ENCODE measurements at places on chromosomes 6 and 20.

DNA sequence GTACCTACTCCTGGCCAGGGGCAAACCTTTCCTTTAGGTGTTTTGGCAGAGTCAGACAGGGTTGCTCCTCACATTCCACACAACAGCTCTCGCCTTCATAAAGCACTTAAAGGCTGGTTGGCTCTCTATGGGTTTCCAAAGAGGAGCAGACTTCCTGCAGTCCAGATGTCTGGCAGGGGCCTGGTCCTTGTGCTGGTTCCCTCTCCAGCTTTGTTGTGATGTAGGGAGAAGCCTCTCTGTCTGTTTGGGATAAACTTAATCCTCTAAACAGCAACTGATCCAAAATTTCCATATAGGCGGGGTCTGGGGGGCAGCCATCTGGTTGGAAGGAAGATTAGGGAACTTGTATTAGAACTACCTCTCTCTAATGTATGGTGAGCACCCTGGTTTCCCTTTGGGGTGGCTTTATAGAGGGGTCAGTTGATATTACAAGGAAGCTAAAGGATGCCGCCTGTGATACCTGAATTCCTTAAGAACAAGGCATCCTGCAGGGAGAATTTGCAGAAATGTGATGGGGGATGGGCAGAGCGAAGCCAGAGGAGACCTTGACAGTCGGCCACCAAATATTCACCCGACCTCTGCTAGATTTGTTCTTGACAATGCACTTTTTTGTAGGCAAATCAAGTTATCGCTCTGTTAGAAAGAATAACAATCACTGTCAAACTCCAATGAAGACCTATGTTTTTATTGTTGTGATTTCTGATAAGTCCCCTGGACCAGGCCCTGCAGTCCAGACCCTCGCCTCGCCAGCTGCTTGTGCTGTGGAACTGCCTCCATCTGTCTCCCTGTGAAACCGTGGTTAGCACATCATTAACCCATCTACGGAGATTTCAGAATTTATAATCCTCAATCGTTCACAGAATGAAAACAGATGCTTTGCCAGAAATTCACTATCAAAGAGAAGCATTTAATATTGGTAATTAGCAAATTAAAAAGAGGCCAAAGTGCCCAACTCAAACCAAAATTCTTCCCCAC lies 94.0 kb upstream of the RALGAPA2 start:
- no peak for DNase-seq
- no peak overlapping the region for H3K4me3 ChIP-seq
- H3K4me1 ChIP-seq: no peaks in the 10 kb centered on the region
- no peak overlapping the region for H3K27ac ChIP-seq

- H3K27me3 ChIP-seq: peaks cover 12% of the 10 kb centered on the region
- no peak overlapping the region for H3K27ac ChIP-seq
- H3K36me3 ChIP-seq: no peaks in the 10 kb centered on the region
- no peak overlapping the region for H3K4me3 ChIP-seq
- DNase-seq: peak; percentile 38
These were observed 193.5 kb downstream of the UNC5CL start for GRCh38 chr6:40845553-40845952.

- no peak for DNase-seq
- H3K36me3 ChIP-seq: no peaks in the 10 kb centered on the region
- H3K4me3 ChIP-seq: no peak overlapping the region
- no peaks in the 10 kb centered on the region for H3K27me3 ChIP-seq
- H3K27ac ChIP-seq: no peak overlapping the region
- peaks cover 43% of the 10 kb centered on the region for H3K4me1 ChIP-seq
These were observed 19.6 kb downstream of the HLA-A start for GRCh38 chr6:29961966-29962365.

GRCh38 chr20:53021934-53022333 lies 49.8 kb downstream of the TSHZ2 start:
- peaks cover 21% of the 10 kb centered on the region for H3K36me3 ChIP-seq
- H3K27ac ChIP-seq: peak overlapping the region; percentile 92
- H3K27me3 ChIP-seq: peaks cover under 1% of the 10 kb centered on the region

- H3K27me3 ChIP-seq: no peaks in the 10 kb centered on the region
- no peak overlapping the region for H3K4me3 ChIP-seq
- H3K36me3 ChIP-seq: peaks cover 13% of the 10 kb centered on the region
- H3K27ac ChIP-seq: no peak overlapping the region
- peak; percentile 45 for DNase-seq
- H3K4me1 ChIP-seq: peaks cover 14% of the 10 kb centered on the region
These were observed 69.6 kb downstream of the SSR1 start for GRCh38 chr6:7243179-7243981.

DNA sequence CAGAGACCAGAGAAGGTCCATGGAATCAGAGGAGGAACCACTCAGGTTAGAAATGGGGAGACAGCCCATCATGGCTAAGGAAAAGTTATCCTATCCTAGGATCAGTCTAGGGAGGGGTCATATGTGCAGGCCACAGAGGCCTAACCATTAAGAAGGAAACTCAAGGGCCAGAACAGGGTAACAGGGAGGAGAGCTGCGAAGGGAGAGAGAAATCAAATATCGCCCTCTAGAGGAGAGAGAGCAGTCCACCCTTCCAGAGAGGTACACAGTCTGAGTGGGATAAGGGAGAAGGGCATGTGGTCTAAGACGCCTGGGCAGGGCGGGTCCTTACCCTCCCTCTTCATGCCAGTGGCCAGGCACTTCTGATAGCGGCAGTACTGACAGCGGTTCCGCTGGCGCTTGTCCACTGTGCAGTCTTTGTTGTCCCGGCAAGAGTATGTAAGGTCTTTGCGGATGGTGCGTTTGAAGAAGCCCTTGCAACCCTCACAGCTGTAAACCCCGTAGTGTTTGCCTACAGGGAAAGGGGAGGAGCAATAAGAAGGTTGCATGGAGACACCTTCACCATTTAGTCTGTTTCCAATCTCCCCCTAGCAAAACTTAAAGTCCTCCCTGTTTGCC lies 2.9 kb downstream of the RXRB start:
- peak; percentile 43 for DNase-seq
- peaks cover 40% of the 10 kb centered on the region for H3K36me3 ChIP-seq
- H3K4me1 ChIP-seq: peaks cover 49% of the 10 kb centered on the region
- peaks cover 2% of the 10 kb centered on the region for H3K27me3 ChIP-seq
- H3K4me3 ChIP-seq: no peak overlapping the region

GRCh38 chr6:96997788-96998187 lies 73.3 kb downstream of the KLHL32 start:
- no peak overlapping the region for H3K4me3 ChIP-seq
- H3K36me3 ChIP-seq: no peaks in the 10 kb centered on the region
- no peak for DNase-seq
- no peaks in the 10 kb centered on the region for H3K27me3 ChIP-seq
- no peaks in the 10 kb centered on the region for H3K4me1 ChIP-seq

- no peak for DNase-seq
- H3K27ac ChIP-seq: no peak overlapping the region
- peaks cover 72% of the 10 kb centered on the region for H3K36me3 ChIP-seq
- no peaks in the 10 kb centered on the region for H3K27me3 ChIP-seq
These were observed 71.0 kb upstream of the MRAP2 start for GRCh38 chr6:83962582-83962981.

GRCh38 chr6:10411131-10411970 lies 3.5 kb downstream of the TFAP2A start:
- DNase-seq: no peak
- peaks cover 24% of the 10 kb centered on the region for H3K36me3 ChIP-seq
- peak overlapping the region; percentile 52 for H3K27ac ChIP-seq
- H3K4me1 ChIP-seq: peaks cover 32% of the 10 kb centered on the region
- H3K27me3 ChIP-seq: peaks cover 75% of the 10 kb centered on the region

DNA sequence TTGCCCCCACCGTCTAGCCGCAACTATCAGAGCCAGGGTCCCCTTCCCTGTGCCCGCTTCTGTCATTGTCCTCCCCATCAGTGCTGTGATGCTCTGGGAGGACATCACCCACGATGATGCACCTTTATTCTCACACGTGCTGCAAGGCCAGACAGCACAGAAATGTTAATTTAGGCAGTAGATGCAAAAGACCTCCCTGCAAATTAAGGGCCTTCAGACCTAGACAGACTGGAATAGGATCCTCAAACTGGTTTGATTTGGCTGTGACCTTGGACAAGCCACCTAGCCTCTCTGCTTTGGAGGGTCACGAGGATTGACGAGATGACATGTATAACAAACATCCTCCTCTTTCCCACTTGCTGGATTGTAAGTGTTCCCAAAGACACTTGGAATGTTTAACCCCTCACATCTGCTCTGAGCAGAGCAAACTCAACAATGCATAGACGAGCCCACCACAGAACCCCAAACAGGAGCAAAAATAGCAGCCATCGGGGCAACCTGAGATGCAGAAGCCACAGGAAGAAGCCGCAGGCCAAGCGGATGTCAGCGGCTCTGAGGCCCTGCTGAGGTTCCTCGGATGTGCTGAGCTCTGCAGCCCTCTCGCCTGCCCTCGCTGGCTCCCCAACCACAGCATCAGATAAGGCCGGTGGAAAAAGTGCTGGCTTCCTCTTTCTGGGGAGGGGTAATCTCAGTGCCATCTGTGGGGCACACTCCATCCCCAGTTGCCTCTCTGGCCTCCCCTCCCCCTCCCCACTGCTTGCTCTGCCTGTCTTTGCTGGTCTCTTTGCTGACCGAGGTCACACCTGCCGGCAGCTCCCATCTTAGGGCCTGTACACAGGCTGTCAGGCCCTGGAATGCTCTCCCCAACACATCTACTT lies 35.3 kb downstream of the TOX2 start:
- H3K4me3 ChIP-seq: peak overlapping the region; percentile 11
- no peaks in the 10 kb centered on the region for H3K36me3 ChIP-seq
- DNase-seq: peak; percentile 88
- peaks cover 31% of the 10 kb centered on the region for H3K27me3 ChIP-seq

GRCh38 chr6:151067684-151068596 lies 171.8 kb upstream of the AKAP12 start:
- H3K4me1 ChIP-seq: no peaks in the 10 kb centered on the region
- no peak overlapping the region for H3K4me3 ChIP-seq
- DNase-seq: no peak
- peaks cover 46% of the 10 kb centered on the region for H3K36me3 ChIP-seq
- no peak overlapping the region for H3K27ac ChIP-seq

GRCh38 chr6:74658391-74658790 lies 547.5 kb downstream of the COL12A1 start:
- H3K36me3 ChIP-seq: no peaks in the 10 kb centered on the region
- H3K4me1 ChIP-seq: no peaks in the 10 kb centered on the region
- H3K4me3 ChIP-seq: no peak overlapping the region
- no peak overlapping the region for H3K27ac ChIP-seq

DNA sequence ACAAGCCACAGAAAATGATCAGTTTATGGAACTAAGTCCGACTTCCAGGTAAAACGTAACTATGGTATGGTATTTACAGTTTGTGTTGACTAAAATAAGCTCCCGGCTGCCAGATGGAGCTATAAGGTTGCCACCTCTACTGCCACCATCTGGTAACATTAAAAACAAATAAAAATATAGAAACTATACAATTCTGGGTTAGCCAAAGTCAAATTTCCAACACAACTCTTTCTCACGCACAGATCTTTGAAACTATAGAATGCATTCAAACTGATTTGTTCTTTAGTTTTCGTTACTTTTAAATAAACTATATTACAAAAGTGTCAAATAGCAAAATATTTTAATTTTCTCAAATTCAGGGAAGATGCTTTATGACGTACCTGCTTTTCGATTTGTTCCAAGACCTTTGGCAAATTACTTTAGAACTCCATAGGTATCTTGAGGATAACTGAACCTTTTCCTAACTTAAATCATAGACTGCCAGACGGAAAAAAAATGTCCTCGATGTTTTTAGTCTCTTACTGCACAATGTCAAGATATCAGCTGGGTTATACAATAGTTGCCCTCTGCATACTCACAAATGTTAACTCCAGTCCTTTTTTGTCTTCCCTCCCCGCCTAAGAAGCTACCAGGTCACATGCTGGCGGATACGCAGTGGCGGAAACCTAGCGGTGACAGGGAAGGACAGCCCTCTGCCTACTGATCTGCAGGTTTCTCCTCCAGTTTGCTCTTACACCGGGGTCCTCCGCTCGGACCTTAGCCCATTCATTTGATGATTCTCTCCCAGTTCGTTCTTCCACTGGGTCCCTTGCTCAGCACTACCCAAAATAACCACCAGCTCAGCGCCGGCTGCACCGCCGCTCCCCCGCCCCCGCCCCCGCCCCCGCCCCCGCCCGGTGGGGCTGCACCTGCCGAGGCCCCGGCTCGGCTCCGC lies 888 bp downstream of the SLC17A5 start:
- DNase-seq: peak; percentile 81
- H3K4me1 ChIP-seq: peaks cover 23% of the 10 kb centered on the region
- H3K4me3 ChIP-seq: peak overlapping the region; percentile 97
- peak overlapping the region; percentile 95 for H3K27ac ChIP-seq
- H3K27me3 ChIP-seq: no peaks in the 10 kb centered on the region

- no peaks in the 10 kb centered on the region for H3K36me3 ChIP-seq
- no peaks in the 10 kb centered on the region for H3K27me3 ChIP-seq
- no peak overlapping the region for H3K27ac ChIP-seq
These were observed 50.6 kb upstream of the ZMYND8 start for GRCh38 chr20:47406849-47407682.

- no peaks in the 10 kb centered on the region for H3K27me3 ChIP-seq
- no peaks in the 10 kb centered on the region for H3K36me3 ChIP-seq
- no peak overlapping the region for H3K4me3 ChIP-seq
- no peaks in the 10 kb centered on the region for H3K4me1 ChIP-seq
- no peak overlapping the region for H3K27ac ChIP-seq
- DNase-seq: no peak
These were observed 26.4 kb downstream of the LYRM2 start for GRCh38 chr6:89612121-89612520.

DNA sequence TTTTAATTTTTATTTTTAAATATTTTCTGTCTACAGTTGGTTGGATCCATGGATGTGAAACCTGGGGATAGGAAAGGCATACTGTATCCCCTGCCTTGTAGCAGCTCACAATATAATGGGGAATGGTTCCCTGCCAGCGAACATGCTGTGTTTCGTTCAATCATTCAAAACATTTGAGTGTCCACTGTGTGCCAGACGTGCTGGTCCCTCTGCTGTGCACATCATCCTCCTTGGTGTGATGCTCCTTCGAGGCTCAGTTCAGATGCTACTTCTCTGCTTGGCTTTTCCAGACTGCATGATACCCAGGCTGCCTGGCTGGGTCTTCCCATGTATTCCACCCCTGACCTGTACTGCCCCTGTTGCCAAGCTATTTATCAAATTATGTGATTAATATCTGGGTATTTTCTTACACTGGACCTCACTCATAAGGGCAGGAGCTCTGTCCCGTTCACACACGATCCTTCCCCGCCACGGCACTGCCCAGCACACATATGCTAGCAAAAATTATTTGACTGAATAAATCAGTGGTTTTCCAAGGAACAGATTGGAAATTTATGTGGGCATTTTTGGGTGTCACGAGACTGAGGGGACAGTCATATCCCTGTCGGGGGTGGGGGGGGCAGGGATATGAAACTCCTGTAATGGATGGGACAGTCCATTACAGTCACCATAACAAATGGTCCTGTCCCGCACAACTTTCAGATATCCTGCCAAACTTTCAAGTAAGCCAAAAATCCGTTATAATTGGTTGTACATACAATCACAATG lies 4.9 kb downstream of the SDCBP2 start:
- no peak overlapping the region for H3K27ac ChIP-seq
- peaks cover 12% of the 10 kb centered on the region for H3K4me1 ChIP-seq
- H3K27me3 ChIP-seq: no peaks in the 10 kb centered on the region

- H3K4me1 ChIP-seq: no peaks in the 10 kb centered on the region
- no peak for DNase-seq
- no peak overlapping the region for H3K4me3 ChIP-seq
- no peaks in the 10 kb centered on the region for H3K27me3 ChIP-seq
- H3K36me3 ChIP-seq: no peaks in the 10 kb centered on the region
These were observed 575.2 kb upstream of the ADGRB3 start for GRCh38 chr6:68059899-68060298.

GRCh38 chr6:53862662-53863462 lies 68.1 kb downstream of the LRRC1 start:
- H3K27me3 ChIP-seq: no peaks in the 10 kb centered on the region
- DNase-seq: no peak
- no peak overlapping the region for H3K4me3 ChIP-seq
- no peak overlapping the region for H3K27ac ChIP-seq
